ENCODE measurements at places on chromosomes 6 and 20. TPM values are rescaled to one million over a fixed set of nuclear protein-coding genes. Genes with fewer than 3 reads are reported as not detected.

GRCh38 chr6:63355632-63356031, 35.8 kb upstream of the LGSN start:
- no peak for DNase-seq

- DNase-seq = no peak
Observed at GRCh38 chr20:64150756-64151632, 13.3 kb upstream of the MYT1 start.

DNA sequence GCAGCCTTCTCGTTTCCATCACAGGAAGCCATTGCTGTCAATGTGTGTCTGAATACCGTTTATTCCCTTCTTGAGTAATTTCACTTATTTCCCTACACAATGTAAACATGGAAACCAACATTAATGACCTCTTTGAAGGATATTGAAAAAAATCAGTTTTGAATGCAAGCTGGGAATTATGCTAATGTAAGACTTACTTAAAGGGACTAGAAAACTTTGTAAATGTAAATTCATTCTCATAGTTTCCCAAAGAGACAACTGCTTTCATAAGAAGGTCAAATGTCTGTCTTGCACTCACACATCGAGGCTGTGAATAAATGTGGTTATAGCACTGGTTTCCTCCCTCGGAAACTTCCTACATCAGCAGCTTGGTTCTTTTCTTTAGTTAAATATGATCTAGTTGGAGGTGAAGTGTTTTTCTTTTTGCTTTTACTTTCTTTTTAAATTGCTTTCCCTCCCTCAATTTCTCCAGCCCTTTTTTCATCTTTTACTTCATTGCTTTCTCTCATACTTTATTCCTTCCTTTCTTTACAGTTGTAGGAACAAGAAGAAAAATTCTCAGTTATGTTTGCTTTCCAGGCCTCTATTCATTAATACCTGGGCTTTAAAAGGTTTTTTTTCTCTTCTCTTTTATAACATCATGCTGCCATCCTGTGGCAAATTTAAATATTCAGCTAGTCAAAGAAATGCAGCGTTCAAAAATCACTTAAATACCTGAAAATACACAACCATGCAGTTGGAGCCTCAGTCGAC, 108.3 kb downstream of the TNFAIP3 start:
- peak; percentile 38 for DNase-seq

DNA sequence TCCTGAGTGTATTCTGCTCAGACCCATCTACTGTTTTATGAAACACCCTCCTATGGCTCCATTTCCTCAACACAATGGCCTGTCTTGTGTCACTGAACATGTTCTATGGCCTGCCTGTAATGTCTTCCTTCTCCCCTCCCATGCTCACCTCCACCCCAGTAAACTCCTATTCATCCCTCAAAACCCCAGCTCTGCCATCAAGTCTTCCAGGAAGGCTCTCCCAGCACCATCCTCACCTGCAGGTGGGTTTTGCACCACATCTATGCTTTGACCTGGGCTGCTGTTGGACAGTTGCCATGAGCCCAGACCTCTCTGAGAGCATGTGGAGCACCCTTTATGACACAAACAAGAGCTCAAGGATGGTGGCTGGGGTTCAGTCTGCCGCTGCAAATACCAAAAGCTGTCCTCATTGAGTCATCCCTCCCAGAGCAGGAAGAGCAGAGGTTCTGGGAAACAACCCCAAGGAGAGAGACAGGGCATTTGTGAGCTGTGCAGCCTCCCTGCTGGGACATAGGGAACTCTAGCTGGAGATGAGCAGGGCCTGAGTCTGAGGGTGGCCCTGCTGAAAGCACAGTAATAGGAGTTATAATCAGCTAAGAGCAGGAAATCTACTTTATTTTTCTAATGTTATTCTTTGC, 93.8 kb upstream of the CD93 start:
- no peak for DNase-seq

- no peak for DNase-seq
Observed at GRCh38 chr20:25586877-25587276, 1.5 kb upstream of the NINL start.

GRCh38 chr6:165987483-165988301, 180.0 kb downstream of the TBXT start:
- no peak for DNase-seq

DNA sequence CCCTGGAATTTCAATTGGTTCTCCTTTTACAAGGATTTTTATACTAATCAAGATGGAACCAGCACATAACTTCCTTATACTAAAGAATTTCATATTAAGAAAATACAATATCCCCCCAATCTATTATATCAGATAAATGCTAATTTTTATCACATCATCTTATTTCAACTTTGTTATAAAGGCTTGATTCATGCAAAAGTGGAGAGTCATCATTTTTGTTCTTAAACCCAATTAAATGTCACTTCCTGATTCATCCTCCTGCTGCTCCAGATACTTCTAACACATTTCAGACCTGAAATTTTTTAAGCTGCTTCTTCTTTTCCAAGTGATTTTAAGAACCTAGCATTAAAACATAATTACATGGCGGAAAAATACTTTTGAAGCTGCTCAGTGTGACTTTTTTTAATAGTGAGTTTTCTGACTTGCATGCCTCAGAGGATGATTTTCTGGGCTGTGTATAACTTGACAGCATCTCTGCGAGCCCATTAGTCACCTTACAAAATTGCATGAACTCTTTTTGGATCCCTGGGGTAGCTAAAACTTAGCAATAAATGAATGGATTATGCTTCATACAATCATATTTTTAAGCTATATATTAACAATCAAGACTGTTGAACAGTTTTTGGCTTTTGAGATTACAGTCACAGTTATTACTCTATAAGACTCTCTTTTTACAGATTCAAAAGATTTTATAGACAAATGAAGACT, 134.1 kb downstream of the ELOVL4 start:
- DNase-seq = no peak

GRCh38 chr6:116511424-116512110, at the start of gene CALHM5:
Gene CALHM5 (plus strand): TSS chr6:116511639. CDS start chr6:116511697, 58 bp downstream.
- DNase-seq = no peak

- DNase-seq = no peak
Observed at GRCh38 chr20:51440589-51440988, 101.9 kb downstream of the NFATC2 start.

- no peak for DNase-seq
Observed at GRCh38 chr6:168537540-168537884, 96.5 kb downstream of the SMOC2 start.

GRCh38 chr20:8844179-8844578, 224.7 kb upstream of the PLCB4 start:
- no peak for DNase-seq

- peak; percentile 25 for DNase-seq
Observed at GRCh38 chr6:1607516-1608221, 2.0 kb upstream of the FOXC1 start.

DNA sequence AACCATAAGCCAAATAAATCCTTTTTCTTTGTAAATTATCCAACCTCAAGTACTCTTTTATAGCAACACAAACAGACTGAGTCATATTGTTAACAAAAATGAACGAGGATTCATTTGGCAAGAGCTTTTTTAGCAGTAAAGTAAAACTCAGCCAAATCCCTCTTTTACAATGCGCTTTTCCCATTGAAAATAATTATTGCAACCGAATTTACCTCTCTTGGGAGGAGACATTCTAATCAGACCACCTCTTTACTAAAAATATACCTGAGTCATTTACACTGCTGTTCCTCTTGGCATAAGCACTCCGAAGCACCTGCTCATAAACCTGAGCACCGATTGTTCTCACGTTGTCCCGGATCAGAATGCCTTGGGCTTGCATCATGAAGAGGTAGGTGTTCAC, 57.4 kb downstream of the B4GALT5 start:
- DNase-seq = no peak

DNA sequence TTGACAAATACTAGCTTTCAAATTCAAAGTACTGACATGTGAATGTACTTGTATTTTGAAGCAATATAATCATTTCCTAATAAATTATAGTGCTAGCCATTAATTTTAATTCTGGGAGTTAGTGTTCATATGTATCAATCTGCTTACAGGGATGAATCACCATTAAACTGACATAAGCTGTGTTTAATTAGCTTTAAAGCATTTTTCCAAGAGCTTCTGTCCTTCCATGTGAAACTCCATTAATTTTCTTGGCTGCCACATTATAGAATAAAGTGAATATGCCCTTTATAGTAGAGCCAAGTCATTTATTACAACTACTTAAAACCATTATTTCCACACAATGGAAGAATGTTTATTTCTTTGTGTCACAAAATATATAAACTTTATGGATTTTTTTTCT, 150.8 kb downstream of the COL21A1 start:
- DNase-seq = no peak

The VGLL2 gene
- not detected for total RNA-seq

The MDFI gene
- not detected for total RNA-seq

All from activated CD4-positive, alpha-beta memory T cell treated with anti-CD3 and anti-CD28 coated beads for 36 hours (primary cell).